ENCODE measurements at places on chromosomes 6 and 20.

DNA sequence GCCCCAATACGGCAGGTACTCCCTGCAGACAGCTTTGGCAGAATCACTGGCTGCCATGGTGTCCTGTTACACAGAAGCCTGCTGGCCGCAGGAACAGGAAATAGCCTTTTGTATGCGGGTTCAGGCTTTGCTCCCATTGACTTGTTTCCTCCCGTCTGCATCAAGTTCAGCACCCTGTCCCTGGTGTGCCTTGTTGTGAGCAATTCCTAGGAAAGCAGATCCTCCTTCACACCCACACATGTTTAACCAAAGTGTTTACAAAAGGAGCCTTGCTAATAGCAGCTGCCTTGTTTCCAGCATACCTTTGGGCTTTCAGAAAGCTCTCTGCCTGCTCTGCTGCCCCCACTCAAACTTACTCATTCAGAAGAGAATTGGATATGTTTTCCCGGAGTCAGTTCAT lies 127.2 kb upstream of the SUPT3H start:
- no peak overlapping the region for H3K4me3 ChIP-seq
- DNase-seq: no peak
- H3K36me3 ChIP-seq: no peaks in the 10 kb centered on the region
- H3K27ac ChIP-seq: no peak overlapping the region
- H3K27me3 ChIP-seq: peaks cover 4% of the 10 kb centered on the region
- H3K4me1 ChIP-seq: peaks cover 7% of the 10 kb centered on the region

GRCh38 chr6:155936127-155936526 lies 480.5 kb upstream of the NOX3 start:
- H3K4me3 ChIP-seq: no peak overlapping the region
- no peak for DNase-seq
- no peak overlapping the region for H3K27ac ChIP-seq
- H3K27me3 ChIP-seq: no peaks in the 10 kb centered on the region
- H3K36me3 ChIP-seq: no peaks in the 10 kb centered on the region

DNA sequence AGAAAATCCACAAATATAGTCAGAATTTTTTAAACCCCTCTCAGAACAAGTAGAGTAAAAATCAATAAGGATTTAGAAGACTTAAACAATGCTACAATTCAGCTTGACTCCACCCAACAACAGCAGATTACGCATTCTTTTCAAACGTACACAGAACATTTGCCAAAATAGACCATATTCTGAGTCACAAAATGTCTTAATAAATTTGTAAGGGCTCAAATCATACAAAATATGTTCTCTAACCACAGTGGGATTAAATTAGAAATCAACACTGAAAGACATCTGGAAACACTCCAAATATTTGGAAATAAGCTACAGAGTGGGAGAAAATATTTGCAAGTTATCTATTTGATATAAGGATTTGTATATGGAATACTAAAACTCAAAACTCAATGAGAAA lies 164.2 kb upstream of the AKAP12 start:
- DNase-seq: no peak
- H3K27ac ChIP-seq: no peak overlapping the region
- H3K4me1 ChIP-seq: no peaks in the 10 kb centered on the region
- no peak overlapping the region for H3K4me3 ChIP-seq

DNA sequence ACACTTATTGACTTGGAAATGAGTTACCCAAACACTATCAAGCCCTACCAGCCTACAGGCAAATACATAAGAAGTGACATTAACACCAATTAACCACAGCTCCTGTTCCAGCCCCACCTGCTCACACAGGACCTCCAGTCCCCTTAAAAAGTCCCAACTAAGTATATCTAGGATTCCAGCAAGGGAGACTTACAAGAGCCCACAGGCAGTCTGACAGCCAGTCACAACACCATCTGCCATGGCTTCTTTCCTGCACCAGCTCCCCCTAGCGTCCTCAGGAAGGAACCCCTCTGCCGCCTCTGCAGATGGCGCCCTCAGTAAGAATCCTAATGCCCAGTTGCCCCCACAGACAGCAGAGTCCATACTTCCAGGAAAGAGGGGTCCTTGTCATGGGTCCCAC lies 122.1 kb downstream of the HIVEP2 start:
- no peak for DNase-seq
- H3K4me1 ChIP-seq: peaks cover 51% of the 10 kb centered on the region

DNA sequence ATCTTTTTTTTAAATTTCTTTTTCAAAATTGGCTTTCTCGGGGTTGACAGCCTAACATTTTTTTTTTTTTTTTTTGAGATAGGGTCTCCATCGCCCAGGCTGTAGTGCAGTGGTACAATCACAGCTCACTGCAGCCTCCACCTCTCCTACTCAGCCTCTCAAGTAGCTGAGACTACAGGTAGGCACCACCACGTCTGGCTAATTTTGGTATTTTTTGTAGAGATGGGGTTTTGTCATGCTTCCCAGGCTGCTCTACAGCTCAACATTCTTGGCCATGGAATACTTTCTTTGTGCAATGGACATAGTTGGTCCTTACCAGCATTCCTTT lies 6.4 kb upstream of the CTNNBL1 start:
- H3K4me1 ChIP-seq: no peaks in the 10 kb centered on the region
- no peak for DNase-seq
- no peak overlapping the region for H3K4me3 ChIP-seq
